Kidney epithelial cell (primary cell): ENCODE measurements at places on chromosomes 12 and 14. TPM values are rescaled to one million over a fixed set of nuclear protein-coding genes. Genes with fewer than 3 reads are reported as not detected.
A peak's percentile ranks its signal among the peaks of the same experiment; 100 is the strongest.

RTL1 gene
- total RNA-seq = 1.1 and 1.2 TPM in 2 replicates

TSPAN8 gene
- total RNA-seq = 0.42 and 0.89 TPM in 2 replicates

GRCh38 chr12:666766-667308 is 3.6 kb upstream of the NINJ2 start:
- DNase-seq = no peak

GRCh38 chr12:127677537-127678131 is 589.3 kb upstream of the TMEM132C start:
- peak; percentile 26 for DNase-seq

- no peak for DNase-seq
Measured at GRCh38 chr12:98678946-98679610, 34.0 kb downstream of the APAF1 start.

DNA sequence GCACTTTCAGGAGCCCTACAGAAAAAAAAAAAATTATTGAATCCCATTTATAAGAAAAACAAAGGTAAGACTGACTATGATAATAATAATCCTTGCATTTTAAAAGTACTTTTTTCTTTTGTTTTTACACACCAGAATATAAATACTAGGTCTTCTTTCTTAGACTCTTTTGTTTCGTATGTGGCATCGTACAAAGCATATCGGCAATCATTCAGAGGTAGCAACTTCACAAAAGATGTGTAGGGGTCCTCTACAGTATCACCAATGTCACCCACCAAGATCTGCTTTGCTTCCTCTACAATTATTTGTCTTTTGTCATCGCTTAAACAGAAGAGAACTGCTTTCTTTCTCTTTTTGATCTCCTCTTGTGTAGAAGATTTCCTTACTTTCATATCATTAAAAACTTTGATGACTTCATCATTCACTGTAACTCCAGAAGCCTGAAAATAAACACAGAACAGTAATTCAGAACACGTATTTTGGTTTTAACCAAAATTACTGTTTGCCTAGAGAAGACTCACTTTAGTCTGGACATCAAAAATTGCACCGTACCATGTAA is 1.2 kb downstream of the CFL2 start:
- no peak for DNase-seq
